Stimulated activated CD4-positive, alpha-beta T cell treated with anti-CD3 and anti-CD28 coated beads, Interleukin-2, amount 100 ng/mL, for 48 hours (primary cell): ENCODE measurements at places on chromosomes 2 and 18.

GRCh38 chr2:202017940-202018339 lies 15.7 kb upstream of the FZD7 start:
- DNase-seq, result no peak

GRCh38 chr2:239216614-239217273 lies 184.1 kb downstream of the HDAC4 start:
- peak; percentile 32 for DNase-seq

DNA sequence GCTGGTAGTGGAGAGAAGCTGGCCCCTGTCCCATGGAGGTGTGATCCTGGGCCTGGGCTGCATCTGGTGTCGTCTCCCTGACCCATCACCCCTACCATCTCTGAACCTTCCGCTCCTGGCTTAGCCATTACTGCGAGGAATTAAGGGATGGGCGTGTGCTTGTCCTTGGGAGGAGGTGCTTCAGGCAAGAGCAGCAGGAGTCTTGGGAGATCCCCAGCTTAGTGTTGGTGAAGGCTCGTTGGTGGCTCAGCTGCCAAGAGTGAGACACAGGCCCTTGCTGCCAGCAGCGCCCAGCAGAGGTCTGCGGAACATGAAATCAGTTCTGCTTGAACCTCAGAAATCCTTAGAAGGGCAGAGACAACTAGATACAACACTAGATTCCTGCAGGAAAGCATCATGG lies 59.9 kb upstream of the TGFA start:
- DNase-seq, result no peak

GRCh38 chr2:217218269-217219163 lies 358.7 kb upstream of the TNP1 start:
- no peak for DNase-seq

DNA sequence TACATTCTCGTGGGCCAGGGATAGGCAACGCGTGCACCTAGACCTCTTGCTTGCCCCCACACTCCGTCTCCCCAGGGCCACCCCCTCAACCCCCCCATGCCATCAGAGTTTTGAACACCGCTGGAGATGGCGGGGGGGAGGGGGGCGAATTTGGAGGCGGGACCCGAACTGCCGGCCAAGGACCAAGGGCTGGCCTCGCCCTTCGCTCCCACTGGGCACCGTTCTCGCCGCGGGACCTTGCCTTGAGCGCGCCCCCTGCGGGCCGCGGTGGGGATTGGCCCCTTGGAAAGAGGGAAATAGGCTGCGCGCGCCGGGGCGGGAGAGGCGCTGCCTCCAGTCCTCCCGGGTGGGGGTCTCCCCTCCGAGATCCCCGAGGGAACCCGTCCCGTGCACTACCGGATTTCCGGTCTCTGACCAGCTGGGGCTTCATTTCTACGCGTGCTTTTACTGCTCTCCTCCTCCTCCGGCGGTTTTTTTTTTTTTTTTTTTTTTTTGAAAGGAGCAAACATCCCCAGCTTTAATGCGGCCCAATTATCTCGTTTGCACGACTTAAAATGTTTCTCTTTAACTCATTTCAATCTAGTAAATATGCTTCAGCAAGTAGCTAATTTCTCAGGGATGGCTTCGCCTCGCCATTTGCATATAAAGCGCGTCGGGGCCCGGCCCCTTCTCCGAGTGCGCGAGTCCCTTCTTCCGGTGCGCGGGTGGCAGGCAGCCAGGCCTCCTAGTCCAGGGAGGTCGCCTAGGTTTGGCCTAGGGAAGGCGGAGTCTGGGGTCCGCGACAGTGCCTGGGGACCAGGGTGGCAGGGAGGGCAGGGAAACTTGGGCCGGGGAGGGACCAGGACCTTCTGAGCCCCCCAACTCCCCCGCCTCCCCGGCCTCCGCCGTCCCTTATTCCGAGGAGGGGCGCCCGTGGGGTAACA lies 10.0 kb upstream of the GBX2 start:
- peak; percentile 55 for DNase-seq

DNA sequence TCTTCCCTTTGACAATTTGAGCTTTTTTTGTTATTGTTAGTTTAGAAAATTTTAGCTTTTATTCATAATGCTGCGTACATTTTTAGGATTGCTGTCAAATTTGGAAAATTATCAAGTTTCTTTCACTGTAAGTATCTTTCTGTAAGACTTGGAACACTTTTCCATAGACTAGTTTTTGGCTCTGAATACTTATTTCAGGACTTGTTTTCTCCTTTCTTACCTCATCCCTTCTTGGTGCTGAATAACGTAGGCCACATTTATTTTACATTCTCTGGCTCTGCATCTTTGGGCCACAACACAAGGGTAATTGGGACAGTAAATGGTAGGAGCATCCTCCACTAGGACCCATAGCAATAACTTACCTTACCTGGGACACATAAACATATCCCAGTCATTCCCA lies 85.1 kb downstream of the CCDC85A start:
- no peak for DNase-seq

DNA sequence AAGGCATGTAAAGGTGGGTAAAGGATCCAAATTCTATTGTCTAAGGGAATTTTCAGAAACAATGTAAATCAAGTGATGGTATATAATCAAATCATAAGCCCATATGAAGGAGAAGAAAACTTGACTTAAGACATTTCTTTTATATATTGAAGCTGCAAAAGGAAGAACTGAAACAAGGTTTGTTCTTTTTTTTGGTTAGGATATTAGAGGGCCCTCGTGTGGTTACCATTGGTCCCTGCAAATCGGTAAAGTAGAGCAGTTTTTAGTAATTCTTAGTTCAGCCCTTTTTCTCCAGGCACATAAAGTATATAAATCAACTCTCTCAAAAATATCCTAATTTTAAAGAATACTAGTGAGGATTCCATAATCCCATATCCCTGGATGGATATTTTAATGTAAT lies 105.6 kb upstream of the STK17B start:
- no peak for DNase-seq

- no peak for DNase-seq
These were observed 413 bp upstream of the CHMP3 start for GRCh38 chr2:86563650-86564061.
